ENCODE measurements at places on chromosomes 1 and 21.
A peak's percentile ranks its signal among the peaks of the same experiment; 100 is the strongest.

GRCh38 chr21:31913182-31913608 lies 40.4 kb downstream of the HUNK start:
- no peak for DNase-seq

- DNase-seq: no peak
These were observed 82.8 kb downstream of the GLIS1 start for GRCh38 chr1:53655931-53656746.

GRCh38 chr1:205179842-205180241 lies 31.7 kb downstream of the DSTYK start:
- no peak for DNase-seq

GRCh38 chr1:196115646-196116045 lies 492.6 kb downstream of the KCNT2 start:
- DNase-seq: no peak

GRCh38 chr1:1614204-1614953 lies 921 bp upstream of the MIB2 start:
- no peak for DNase-seq

DNA sequence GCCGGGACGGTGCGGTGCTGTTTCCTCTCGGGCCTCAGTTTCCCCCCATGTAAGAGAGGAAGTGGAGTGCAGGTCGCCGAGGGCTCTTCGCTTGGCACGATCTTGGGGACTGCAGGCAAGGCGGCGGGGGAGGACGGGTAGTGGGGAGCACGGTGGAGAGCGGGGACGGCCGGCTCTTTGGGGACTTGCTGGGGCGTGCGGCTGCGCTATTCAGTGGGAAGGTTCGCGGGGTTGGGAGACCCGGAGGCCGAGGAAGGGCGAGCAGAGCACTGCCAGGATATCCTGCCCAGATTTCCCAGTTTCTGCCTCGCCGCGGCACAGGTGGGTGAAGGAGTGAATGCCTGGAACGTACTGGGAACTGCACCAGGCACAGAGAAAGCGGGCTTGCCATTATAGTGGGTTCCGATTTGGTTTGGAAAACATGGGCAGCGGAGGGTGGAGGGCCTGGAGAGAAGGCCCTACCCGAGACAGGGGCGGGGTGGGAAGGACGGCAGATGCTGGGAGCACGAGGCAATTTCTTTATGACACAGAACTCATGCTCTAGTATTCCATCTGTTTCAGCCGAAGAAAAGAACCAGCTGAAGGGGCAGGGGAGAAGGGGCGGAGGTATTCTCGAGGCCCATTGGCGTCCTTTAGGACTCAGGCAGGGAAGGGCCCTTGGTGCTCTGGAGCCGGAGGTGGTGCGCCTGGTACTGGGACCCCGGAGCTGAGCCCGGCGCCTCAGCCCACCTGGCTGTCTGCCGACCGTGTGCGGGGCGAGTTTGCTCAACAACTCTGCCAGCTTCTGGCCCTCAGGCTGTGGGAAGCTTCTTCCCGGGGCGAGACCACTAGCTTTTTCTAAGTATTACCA lies 960 bp downstream of the PCSK9 start:
- no peak for DNase-seq

DNA sequence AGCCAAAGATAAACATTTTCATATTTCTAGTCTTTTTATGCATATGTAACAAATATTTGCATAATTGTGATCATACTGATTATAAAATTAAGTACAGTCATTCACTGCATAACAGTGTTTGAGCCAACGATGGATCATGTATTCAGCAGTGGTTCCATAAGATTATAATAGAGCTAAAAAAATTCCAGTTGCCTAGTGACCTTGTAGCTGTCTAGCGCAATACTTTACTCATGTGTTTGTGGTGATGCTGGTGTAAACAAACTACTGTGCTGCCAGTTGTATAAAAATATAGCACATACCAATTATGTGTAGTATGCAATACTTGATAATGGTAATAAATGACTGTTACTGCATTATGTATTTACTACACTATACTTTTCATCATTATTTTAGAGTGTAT lies 2.1 kb upstream of the S100A10 start:
- no peak for DNase-seq

DNA sequence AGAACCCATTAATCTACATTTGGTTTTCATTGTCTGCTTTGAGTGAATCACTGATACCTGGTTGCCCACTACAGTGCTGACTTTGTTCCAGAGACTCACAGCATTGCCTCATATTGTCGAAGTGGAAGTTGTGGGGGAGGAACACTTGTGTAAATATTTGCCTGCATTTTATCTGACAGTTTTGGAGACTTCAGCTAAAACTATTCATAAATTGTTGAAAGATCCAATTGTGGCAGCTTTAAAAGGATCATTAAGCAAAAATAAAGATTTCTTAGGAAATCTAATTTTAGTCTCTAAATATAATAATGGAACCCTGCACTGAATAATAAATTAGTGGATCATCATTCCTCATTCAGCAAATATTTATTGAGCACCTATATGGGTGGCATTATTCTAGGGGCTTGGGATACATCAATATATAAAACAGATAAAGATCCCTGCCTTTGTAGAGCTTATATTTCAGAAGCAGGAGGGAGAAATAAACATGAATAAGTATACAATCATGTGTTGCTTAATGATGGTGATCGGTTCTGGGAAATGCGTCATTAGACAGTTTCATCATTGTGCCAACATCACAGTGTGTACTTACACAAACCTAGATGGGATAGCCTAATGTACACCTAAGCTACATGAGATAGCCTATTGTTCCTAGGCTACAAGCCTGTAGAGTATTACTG lies 73.5 kb downstream of the OSBPL9 start:
- DNase-seq: no peak

- no peak for DNase-seq
These were observed 156.9 kb upstream of the NBPF11 start for GRCh38 chr1:148308832-148309458.

GRCh38 chr1:240575981-240576662 lies 35.8 kb downstream of the GREM2 start:
- DNase-seq: no peak

DNA sequence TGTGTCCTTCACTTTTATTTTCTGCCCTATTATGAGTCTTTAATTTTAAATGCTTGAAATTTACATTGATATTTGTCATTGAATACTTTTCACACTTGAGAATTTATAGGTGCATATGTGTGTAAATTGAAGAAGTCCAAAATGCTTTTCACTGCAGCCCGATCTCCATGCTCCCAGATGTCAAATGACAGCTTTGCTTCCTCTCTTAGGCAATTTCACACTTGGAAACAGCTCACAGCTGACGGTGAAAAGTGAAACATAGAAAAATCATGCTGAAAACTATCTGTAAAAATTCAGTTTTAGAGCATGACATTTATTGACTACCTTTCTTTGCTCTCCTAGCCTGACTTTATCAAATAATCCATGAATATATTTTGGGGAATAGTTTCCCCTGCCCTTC lies 196.0 kb downstream of the RPS6KC1 start:
- no peak for DNase-seq

- DNase-seq: peak; percentile 34
These were observed 5.6 kb upstream of the MAN1C1 start for GRCh38 chr1:25610822-25611630.

DNA sequence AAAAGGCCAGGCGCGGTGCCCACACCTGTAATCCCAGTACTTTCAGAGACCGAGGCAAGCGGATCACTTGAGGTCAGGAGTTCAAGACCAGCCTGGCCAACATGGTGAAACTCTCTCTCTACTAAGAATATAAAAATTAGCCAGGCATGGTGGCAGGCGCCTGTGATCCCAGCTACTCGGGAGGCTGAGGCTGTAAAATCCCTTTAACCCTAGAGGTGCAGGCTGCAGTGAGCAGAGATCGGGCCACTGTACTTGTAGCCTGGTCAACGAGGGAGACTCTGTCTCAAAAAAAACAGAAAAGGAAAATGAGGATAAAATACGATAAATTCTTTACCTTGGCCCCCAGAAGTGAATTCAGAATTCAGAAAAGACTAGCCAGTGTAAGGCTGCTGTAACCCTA lies 1.6 kb downstream of the TMEM50B start:
- no peak for DNase-seq

DNA sequence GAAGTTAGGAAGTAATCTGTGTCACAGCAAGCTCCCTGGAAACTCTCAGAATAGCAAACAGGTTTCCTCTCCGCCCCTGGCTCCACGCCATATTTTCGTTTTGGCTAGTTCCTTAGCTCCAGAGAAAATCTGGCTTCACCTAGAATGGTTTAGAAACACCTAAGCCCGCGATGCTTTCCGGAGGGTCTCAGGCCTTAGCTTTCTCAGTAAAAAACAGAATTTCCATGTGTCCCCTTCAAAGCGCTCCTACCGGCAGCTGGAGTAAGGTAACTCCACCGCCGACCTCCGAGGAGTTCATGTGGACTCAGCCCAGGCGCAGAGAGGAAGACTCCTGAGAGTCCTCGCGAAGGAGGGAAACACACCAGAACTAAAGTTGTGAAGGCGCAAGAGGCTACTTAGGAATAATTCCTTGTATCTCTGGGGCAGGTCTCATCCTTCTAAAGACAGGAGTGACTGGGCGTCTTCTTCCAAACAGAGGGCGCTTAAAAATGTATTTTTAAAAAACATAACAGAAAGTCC lies 406 bp downstream of the KIAA0040 start:
- DNase-seq: peak; percentile 42

- DNase-seq: peak; percentile 84
These were observed 14.1 kb downstream of the TMEM53 start for GRCh38 chr1:44660176-44660575.

DNA sequence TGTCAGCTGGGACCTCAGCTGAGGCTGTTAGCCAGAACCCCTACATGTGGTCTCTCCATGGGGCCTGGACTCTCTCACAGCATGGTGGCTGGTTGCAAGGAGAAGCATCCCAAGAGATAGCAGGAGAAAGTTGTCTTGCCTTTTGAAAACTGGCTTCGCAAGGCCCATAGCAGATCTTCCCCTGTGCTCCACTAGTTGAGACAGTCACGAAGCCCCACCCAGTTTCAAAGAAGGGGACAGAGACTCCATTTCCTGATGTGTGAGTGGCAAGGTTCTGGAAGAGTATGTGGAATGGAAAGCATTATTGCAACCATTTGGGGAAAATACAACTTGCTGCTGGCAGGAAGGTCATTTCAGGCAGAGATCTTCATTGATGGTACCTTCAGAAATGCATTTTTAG lies 7.5 kb upstream of the CSRP1 start:
- no peak for DNase-seq

GRCh38 chr1:2493691-2494322 lies 17.7 kb downstream of the PLCH2 start:
- no peak for DNase-seq

GRCh38 chr1:206131037-206131436 lies 13.8 kb upstream of the AVPR1B start:
- DNase-seq: no peak

- no peak for DNase-seq
These were observed 77.9 kb downstream of the PSMG1 start for GRCh38 chr21:39105341-39105765.

- DNase-seq: no peak
These were observed 99.6 kb upstream of the USP24 start for GRCh38 chr1:55314740-55315139.

DNA sequence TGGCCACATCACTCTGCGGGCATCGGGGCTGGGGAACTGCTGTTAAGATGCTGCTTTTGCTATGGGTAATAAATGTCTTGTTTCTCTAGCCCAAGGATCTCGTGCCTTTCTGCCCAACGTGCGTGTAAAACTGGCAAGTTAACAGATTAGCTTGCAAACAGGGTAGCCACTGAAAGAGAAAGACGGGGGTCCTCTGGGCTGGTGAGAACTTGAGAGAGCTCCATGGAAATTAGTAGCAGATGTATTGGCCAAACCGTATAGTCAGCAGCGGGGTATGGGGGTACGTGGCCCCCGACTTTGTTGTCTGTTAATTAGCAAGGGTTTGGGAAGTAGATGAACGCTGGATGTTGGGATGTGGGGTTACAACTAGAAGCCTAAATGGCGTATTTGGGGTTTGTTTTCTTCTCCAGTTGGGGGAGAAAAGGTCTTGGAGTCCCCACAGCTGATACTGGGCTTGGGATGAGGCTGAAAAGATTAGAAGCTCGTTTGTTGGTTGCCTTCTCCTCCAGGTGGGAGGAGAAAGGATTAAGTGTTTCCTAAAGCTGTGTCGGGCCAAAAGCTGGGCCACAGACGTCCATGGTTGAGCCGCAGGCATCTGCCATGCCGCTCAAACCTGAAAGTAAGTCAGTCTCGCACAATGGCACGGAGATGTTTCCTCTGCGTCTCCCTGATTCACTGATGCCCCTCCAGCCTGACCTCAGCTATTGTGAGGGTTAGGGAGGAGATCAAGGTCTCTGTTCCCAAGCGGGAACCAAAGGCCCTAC lies 32.3 kb upstream of the C1orf174 start:
- DNase-seq: no peak

GRCh38 chr1:183418696-183419095 lies 516 bp upstream of the NMNAT2 start:
- DNase-seq: no peak

GRCh38 chr1:88777604-88778149 lies 93.6 kb downstream of the PKN2 start:
- no peak for DNase-seq

- no peak for DNase-seq
These were observed 68.9 kb downstream of the SLC5A9 start for GRCh38 chr1:48291421-48291820.

DNA sequence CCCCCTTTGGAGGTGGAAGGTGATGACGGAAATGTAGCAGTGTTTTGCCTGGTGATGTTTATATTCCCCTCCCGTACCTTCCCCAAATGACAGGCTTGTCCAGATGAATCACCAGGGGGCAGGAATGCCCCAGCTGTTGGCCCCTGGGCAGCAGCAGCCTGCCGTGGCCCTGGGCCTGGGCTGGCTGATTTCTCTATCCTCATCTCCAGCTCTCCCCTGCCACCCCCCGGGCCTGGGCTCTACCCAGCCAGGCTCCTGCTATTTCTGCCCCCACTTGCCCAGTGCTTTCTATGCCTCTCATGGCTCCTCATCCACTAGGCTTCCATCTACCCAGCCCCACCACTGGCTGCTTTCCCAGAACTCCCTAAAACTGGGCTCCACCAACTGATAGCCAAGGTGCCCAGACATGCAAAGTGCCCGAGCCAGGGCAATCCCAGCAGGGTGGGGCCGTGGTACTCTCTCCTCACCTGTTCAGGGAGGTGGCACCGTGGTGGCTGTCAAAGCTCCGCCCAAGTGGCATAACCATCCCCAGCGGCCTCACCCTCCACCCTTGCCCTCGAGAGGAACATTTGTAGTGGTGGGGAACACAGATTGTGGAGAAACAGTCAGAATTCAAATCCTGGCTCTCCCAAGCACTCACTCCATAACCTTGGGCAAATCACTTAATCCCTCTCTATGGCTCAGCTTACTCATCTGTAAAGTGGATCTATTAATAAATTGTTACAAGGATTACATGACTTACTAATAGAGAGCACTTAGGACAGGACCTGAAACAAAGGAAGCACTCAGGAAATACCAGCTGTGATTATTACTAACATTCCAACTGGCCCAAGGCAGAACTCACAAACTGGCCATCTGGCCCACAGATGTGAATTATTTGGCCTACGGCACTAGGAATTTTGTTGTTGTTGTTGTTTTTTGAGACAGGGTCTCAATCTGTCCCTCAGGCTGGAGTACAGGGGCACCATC lies 12.8 kb upstream of the ECE1 start:
- DNase-seq: no peak

GRCh38 chr1:10838541-10838940 lies 42.1 kb upstream of the CASZ1 start:
- DNase-seq: peak; percentile 78

Measured in NCI-H1092 treated with DMSO at 0.1 percent for 48 hours (cell line).